NCI-H187 treated with DMSO at 0.1 percent for 48 hours (cell line): ENCODE measurements at places on chromosomes 6 and 20.

GRCh38 chr6:64062960-64063683, 427.5 kb downstream of the PHF3 start:
- no peak for DNase-seq

- DNase-seq: no peak
Observed at GRCh38 chr20:6698056-6698455, 69.4 kb upstream of the BMP2 start.

- no peak for DNase-seq
Observed at GRCh38 chr6:46985943-46986342, 56.2 kb downstream of the ADGRF1 start.

DNA sequence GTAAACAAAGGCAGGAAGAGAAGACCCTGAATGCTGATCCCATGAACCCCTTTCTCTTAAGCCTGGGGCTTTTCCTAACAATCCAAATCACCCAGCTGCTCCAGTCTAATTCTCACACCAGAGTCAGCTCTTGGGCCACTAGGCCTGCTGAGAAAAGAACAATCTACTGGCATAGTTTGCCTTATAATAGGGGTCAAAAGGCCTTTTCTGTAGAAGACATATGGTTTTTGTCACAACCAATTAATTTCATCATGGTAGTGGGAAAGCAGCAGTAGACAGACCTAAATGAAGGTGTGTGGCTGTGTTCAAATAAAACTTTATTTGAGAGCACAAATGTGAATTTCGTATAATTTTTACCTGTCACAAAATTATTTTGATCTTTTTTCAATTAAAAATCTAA, 994.7 kb upstream of the EPHA7 start:
- no peak for DNase-seq

GRCh38 chr6:165717732-165718465, 54.9 kb upstream of the PDE10A start:
- DNase-seq: no peak

DNA sequence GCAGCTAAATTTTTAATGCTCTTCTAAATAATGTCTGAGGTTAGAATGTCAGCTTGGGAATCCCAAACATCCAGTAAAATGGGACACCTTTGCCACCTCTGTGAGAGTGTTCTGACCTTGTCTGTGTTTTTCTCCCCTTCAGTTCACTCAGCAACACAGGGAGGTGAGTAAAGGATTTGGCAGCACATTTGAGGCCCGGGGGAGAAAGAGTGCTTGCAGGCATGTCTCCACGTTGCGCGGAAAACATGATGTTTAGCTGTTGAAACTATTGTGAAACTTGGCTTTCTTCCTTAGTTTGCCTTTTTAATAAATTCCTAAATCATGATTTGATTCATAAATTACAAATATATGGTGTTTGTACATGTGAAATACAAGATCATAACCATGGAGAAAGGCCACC, 707.8 kb upstream of the FLRT3 start:
- DNase-seq: no peak

GRCh38 chr6:15073344-15073789, 172.5 kb upstream of the JARID2 start:
- DNase-seq: no peak

DNA sequence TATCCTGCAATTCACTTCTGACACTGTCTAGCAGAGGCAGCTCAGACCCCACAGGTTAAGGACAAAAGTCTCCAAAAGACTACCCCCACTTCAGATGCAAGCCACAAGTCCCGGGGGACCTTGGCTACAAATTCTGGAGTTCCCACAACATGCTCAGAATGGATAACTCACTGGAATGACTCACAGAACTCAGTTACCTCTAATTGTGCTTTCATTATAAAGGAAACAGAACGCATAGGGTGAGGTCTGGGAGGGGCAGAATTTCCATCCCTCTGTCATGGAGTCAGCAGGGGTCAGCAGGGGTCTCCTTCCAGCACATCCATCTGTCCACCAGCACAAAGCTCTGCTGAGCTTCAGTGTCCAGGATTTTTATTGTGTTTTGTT, 184.2 kb downstream of the CDH4 start:
- no peak for DNase-seq

GRCh38 chr6:124022641-124023040, 219.0 kb downstream of the NKAIN2 start:
- DNase-seq: no peak

DNA sequence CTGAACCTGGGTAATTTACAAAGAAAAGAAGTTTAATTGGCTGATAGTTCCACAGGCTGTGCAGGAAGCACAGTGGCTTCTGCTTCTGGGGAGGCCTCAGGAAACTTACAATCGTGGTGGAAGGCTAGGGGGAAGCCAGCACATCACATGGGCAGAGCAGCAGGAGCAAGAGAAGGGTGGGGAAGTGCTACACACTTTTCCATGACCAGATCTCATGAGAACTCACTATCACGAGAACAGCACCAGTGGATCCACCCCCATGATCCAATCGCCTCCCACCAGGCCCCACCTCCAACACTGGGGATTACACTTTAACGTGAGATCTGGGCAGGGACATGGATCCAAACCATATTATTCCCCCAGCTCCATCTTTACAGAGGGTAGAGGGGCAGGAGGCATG, 166.4 kb downstream of the NFATC2 start:
- DNase-seq: no peak

GRCh38 chr6:24899997-24900325, 35.8 kb downstream of the RIPOR2 start:
- DNase-seq: no peak

DNA sequence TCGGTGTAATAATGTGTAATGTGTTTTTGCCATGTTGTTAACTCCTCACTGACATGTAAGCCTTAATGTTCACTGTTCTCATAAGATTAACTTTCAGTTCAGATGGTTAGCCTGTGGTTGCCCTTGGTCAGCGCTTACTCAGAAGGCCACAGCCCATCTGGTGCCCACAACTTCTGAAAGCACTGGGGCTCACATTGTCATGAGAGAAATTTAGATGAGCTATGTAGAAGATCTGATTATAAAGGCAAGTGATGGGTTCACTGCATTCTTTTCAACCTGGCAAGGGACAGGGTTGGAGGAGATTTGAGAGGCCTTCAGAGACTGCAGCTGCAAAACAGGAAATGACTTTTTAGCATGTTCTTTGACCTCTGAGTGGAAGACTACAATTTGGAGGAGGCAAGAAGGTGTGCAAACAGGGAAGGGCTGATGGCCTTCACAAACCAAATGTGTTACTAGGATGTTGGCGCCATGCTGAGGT, 242.3 kb upstream of the SUPT3H start:
- no peak for DNase-seq

- DNase-seq: no peak
Observed at GRCh38 chr20:37991157-37991866, 41.9 kb downstream of the TTI1 start.

GRCh38 chr20:39004508-39004907, 42.4 kb downstream of the DHX35 start:
- DNase-seq: no peak

- DNase-seq: no peak
Observed at GRCh38 chr20:9507544-9508239, 6.7 kb upstream of the LAMP5 start.

DNA sequence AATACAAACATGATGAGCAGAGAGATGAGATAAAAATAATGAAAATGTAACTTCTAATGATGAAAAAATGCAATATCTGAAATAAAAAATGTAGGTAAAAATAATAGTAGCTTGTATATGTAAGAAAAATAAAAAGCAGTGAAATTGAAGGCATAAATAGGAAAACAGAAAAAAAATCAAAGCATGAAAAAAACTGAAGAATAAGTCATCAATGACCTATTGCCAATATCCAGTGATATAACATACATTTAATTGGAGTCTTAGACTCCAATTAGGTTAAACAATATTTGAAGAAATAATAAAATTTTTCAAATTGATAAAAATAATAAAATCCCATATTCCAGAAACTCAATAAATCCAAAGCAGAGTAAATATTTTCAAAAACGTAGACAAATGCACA, 114.0 kb upstream of the HDGFL1 start:
- DNase-seq: no peak

- DNase-seq: no peak
Observed at GRCh38 chr20:23011008-23011721, 23.9 kb upstream of the SSTR4 start.

DNA sequence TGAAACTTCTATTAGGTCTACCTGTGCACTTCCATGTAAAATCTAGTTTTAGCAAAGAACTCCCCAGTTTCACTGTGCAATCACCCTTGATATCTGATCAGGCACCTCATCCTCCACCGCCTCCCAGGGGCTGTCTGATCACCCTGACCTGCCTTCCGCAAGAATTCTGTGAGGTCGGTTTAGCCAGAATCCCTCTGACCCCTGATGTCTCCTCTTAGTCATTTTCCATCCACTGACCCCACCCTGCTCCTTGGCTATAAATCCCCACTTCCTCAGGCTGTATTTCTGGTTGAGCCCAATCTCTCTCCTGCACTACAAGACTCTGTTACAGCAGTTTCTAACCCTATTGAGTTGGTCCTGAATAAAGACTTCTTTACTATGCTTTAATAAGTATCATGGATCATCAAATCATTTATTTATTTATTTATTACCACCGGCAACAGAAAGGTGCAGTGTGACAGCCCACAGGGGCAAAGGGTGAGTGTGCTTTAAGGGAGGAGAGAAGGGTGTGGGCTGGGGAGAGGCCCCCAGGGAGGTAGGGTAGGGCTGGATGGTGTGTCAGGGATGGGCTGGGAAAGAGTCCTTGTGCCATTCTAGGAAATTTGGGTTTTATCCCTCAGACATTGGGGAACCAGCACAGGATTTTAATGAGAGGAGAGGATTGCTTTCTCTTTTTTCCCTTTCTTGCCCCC, 11.2 kb upstream of the SERPINB6 start:
- DNase-seq: no peak

DNA sequence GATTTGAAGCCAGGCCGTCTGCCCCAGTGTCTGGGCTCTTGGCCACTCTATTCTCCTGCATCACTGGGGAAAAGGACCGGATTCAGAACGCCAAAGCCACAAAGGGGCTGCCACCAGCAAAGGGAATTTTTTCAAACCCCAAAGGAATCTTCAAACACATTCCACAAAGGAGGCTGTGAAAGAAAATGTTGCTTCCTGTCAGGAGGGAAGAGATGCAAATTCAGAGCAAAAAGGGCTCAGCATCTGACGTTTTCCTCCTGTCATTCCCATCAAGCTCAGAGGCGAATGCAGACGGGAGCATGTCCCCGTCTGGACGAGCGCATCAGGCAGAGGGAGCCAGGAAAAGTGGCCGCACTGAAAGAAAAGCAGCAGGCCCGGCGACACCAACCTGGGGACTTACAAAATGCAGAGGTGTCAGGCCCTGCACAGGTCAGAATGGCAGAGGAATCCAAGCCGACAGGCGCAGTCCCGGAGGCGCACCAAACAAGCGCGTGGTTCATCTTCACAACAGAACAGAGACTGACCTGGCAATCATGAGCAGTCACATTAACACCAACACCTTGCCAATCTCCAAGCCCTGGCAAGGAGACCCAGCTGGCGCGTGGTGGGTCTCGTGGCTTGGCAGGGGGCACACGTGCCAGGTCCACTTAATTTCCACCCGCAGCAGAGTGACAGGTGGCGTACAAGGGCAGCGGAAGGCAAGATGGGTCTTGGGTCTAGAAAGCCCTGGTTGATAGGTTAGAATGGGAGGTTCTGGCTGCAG, 62.8 kb downstream of the GRM4 start:
- no peak for DNase-seq

DNA sequence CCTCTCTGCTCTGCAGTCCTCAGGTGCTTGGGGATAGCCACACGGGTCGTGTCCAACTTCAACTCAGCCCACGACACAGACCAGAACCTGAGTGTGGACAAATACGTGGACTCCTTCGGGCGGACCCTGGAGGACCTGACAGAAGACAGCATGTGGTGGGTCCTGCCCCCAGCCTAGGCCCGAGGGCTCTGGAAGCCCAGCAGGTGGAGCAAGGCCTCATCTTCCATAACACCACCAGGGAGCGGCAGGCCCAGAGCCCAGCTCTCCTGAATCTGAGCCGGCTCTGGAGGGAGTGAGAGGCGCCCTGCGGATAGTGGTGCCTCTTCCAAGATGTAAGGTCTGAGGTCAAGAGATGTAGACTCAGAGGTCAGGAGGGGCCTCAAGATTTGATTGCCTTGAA, 19.6 kb downstream of the TGM6 start:
- DNase-seq: no peak

DNA sequence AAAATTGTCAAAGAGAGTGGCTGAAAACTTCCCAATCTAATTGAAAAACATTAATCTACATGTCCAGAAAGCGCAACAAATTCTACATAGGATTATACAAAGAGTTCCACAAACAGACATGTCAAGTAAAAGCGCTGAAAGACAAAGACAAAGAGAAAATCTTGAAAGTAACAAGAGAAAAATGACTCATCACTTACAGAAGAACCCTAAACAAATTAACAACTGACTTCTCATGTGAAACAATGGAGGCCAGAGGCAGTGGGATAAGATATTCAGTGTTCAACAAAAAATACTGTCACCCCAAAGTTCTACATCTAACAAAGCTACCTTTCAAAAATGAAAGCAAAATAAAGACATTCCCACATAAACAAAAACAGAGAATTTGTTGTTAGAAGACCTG, 2.0 kb upstream of the POM121L2 start:
- DNase-seq: no peak

DNA sequence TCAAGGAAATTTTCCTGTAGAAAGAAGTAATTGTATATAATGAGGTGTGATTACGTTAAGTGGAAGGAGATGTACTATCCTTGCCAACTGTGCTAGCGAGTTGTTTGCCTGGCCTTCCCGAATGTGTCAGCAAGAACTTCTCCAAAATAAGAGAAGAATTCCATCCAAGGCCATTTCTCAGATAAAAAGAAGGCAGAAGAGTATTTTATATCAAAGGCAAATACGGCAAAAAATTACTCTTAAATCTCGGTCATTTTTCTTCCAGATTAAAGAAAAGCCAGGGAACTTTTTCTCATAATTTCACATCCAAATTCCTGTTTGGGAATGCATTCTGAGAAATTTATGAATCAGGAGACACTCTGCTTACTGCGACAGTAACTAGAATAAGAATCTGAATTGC, 290.6 kb downstream of the CBLN4 start:
- DNase-seq: no peak

DNA sequence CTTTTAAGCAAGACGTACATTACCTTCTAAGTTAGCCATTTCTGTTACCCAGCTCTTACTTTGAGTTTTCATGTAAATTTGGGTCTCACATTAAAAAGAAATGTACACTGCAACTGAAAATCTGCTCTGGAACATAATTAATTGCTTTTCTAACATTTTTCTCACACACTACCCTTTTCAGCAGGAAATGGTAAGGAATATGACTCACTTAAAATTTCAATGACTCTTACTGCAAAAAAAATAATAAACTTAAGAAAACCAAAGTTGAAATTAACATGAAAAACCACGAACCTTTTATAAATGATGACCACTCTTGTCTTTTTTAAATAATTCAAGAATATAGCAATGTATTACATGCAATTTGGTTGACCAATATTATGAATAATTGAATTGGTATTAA, 1.3 kb downstream of the CGA start:
- DNase-seq: no peak

- no peak for DNase-seq
Observed at GRCh38 chr6:12800120-12800519, 83.6 kb downstream of the PHACTR1 start.

DNA sequence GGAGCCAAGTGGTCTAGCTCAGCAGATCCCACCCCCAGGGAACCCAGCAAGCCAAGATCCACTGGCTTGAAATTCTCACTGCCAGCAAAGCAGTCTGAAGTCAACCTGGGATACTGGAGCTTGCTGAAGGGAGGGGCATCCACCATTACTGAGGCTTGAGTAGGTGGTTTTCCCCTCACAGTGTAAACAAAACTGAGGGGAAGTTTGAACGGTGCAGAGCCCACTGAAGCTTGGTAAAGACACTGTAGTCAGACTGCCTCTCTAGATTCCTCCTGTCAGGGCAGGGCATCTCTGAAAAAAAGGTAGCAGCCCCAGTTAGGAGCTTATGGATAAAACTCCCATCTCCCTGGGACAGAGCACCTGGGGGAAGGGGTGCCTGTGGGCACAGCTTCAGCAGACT, 819.5 kb upstream of the EPHA7 start:
- DNase-seq: no peak
